GM12878 (cell line): ENCODE measurements at places on chromosomes 12 and 14. TPM values are rescaled to one million over a fixed set of nuclear protein-coding genes. Genes with fewer than 3 reads are reported as not detected.

HSPB8 gene
- 0.10 TPM in 1 of 2 replicates, not detected in the other for total RNA-seq

GRCh38 chr12:80400571-80400991 lies 43.5 kb upstream of the PTPRQ start:
- no peak overlapping the region; the same call in 1 of the 2 replicates for H3K4me3 ChIP-seq
- no peaks in the 10 kb centered on the region; the same call in 1 of the 2 replicates for H3K27me3 ChIP-seq
- no peaks in the 10 kb centered on the region for H3K36me3 ChIP-seq
- DNase-seq = no peak

LGR5 gene
- 0.13 TPM in 1 of 2 replicates, not detected in the other for total RNA-seq

GRCh38 chr12:106582641-106583230 lies at the start of gene RFX4:
Gene RFX4, plus strand, starts transcription at chr12:106583004. Its CDS starts 317 bp downstream, at chr12:106583321.
- no peak within 1 kb of the TSS for H3K4me3 ChIP-seq
- H3K27me3 ChIP-seq = peaks cover 12% of the 10 kb centered on the region
- H3K4me1 ChIP-seq = no peaks in the 10 kb centered on the region
- H3K36me3 ChIP-seq = no peaks in the 10 kb centered on the region
- DNase-seq = no peak

TUBA1A gene
- 148 and 167 TPM in 2 replicates for total RNA-seq

- no peaks in the 10 kb centered on the region for H3K36me3 ChIP-seq
- H3K27ac ChIP-seq = peak overlapping the region; percentile 95
- peak overlapping the region; percentile 89 for H3K4me3 ChIP-seq
- no peaks in the 10 kb centered on the region for H3K27me3 ChIP-seq
- DNase-seq = no peak
Observed at GRCh38 chr14:34981743-34982420, 910 bp upstream of the SRP54 start.

DNA sequence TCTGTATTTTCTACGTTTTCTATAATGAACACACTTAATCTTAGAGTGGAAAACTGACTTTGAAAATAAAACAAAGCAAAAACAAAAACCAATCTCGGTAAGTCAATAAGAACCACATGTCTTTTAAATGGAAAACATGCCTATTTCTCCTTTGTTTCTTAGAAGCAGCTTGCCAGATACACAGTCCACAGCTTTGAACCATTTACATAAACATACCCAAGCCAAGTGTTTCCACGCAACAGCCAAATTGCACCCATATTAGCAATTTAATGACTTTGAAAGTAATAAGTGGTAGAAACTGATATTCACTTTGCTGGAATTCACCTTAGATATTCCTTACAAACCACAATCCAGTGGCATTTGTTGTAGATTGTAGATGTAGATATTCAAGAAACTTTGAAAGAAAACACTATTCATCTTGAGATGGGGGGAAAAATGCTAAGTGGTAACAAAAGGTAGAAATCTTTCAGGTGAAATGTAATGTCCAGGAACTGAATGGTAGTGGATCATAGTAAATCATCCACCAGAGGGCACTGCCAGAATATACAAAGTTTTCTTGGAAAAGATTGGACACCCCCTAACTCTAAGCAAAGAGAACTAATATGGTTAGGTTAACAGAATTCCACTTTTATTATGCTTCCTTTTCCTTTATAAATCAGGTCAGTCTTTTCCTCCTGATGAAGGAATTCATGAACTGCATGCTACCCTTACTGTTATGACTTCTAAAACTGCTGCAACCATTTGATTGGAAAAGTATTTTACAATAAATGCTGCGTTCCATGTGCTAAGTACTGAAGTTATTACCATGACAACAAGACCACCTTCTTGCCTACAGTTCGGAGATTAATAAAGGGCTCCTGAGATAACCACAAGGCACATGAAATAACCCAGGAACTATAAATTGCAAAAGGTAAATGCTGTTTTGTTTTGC lies 69.8 kb downstream of the RERG start:
- no peaks in the 10 kb centered on the region for H3K4me1 ChIP-seq
- H3K36me3 ChIP-seq = no peaks in the 10 kb centered on the region
- no peak overlapping the region for H3K27ac ChIP-seq
- no peak overlapping the region for H3K4me3 ChIP-seq
- no peak for DNase-seq
- H3K27me3 ChIP-seq = no peaks in the 10 kb centered on the region

GRCh38 chr12:105482951-105483350 lies 152.5 kb downstream of the C12orf75 start:
- no peak overlapping the region for H3K27ac ChIP-seq
- H3K36me3 ChIP-seq = no peaks in the 10 kb centered on the region
- H3K4me3 ChIP-seq = no peak overlapping the region
- no peak for DNase-seq
- H3K4me1 ChIP-seq = no peaks in the 10 kb centered on the region

DNA sequence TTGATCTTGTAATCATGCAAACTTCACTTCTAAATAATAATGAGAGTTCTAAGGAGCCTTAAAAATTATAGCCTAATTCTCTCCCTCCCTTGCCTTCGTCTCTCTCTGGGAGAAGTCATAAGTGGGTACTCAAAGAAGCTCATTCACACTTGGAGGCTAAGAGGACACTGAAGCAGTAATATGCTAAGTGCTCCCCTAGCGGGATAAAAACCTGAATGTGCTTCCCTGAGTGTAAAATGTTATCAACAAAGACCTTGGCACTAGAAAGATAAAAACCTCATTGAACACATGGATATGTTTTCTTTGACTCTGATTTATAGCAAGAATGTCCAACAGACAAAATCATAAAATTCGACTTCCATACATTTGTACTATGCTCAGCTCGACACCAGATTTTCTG lies 337.9 kb upstream of the NOVA1 start:
- no peaks in the 10 kb centered on the region for H3K4me1 ChIP-seq
- H3K4me3 ChIP-seq = no peak overlapping the region
- no peaks in the 10 kb centered on the region for H3K27me3 ChIP-seq
- no peak overlapping the region for H3K27ac ChIP-seq
- H3K36me3 ChIP-seq = no peaks in the 10 kb centered on the region
